ENCODE measurements at places on chromosomes 4 and X. TPM values are rescaled to one million over a fixed set of nuclear protein-coding genes. Genes with fewer than 3 reads are reported as not detected.

The MAGEC3 gene
- not detected for total RNA-seq

The SPATA4 gene
- not detected for total RNA-seq

The DMP1 gene
- total RNA-seq: not detected

The TGIF2LX gene
- total RNA-seq: not detected

The SH3TC1 gene
- total RNA-seq: 22.6 TPM

The HSFX1 gene
- 0.86 TPM for total RNA-seq

The PRR32 gene
- total RNA-seq: not detected

The NPY2R gene
- not detected for total RNA-seq

The TKTL2 gene
- total RNA-seq: not detected

The CYBB gene
- total RNA-seq: 0.58 TPM

The SMS gene
- 134 TPM for total RNA-seq

The SYP gene
- 1.1 TPM for total RNA-seq

The DUSP9 gene
- total RNA-seq: not detected

The ARSJ gene
- 31.0 TPM for total RNA-seq

The SLITRK4 gene
- total RNA-seq: not detected

The CACNA1F gene
- total RNA-seq: not detected

All from HT-29 (cell line).